ENCODE measurements at places on chromosomes 6 and 20.
A peak's percentile ranks its signal among the peaks of the same experiment; 100 is the strongest.

GRCh38 chr20:62197801-62198200 lies 15.0 kb downstream of the MTG2 start:
- no peak for ATAC-seq

GRCh38 chr20:23233341-23233740 lies 117.2 kb upstream of the NXT1 start:
- no peak for ATAC-seq

DNA sequence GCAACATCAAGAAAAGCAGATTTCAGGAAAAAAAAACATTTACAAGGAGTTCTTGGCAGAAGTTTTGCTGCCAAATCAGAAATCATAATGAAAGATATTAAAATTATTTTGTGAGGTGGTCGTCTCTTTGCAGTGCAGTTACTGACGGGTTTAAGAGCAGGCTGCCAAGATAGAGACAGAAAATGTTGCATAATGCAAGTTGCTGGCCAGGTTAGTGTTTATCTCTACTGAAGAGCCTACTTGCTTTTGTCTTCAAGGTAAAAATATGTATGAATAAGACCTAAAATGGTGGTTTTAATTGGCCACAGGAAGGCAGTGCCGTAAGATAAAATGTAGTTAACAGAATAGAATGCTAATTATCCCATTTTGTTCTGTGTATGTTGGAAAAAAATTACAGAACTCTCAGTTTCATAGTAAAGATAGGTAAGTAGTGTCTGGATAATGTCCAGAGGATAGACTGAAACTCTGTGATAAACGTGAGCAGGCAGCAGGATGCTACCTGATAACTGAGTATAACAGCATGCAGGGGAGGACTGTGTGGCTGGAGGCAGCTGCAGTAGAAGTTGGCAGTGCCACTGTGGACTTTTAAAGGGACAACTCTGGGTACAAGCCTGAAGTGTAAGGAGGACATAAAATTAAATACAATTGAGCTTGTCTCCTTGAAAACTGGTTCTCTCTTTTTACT lies 13.9 kb downstream of the FOXO3 start:
- ATAC-seq, result no peak

DNA sequence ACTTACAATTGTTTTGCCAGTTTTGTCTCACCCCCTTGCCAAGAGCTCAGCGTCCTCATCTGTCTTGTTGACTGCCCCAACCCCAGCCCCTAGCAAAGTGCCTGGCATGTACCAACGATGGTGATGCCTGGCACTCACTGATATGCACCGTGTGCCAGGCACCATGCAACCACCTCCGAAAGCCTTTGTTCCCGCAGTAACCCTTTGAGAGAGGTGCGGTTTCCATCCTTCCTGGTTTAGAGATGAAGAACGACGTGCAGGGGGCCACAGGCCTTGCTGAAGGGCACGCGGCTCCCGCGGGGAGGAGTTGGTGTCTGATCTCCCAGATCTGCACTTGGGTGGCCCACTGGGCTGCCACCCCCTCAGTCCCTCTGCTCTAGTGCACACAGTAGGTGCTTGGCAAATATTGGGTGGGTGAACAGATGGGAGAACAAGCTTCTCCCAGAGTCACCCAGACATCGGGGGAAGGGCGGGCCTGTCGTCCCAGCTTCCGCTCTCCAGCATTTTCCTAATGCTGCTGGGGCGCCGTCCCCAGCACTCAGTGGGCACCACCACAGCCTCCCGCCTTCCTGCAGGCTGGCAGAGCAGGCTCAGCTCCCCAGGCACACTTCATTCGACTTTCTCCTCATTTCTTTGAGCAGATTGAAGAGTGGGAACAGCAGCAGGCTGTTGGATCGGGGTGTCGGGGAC lies 35.3 kb downstream of the DLGAP4 start:
- no peak for ATAC-seq

GRCh38 chr6:66496659-66497058 lies 789.6 kb upstream of the EYS start:
- ATAC-seq, result no peak

DNA sequence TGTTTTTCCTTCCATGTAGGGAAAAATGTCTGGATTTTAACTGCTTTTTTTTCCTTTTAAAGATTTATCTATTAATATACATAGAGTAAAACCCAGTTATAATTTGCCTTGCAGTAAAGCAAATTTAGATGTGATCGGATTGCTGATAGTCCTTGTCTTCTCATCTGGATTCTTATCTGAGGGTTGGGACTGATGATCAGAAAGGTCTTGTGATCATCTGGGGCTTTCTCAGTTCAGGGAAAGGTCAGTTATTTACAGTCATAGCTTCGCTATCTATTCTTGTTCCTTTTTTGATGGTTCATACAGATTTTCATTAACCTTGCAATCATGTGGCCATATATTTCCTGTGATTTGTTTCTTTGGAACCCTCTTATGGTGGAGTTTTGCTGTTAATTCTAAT lies 63.8 kb upstream of the CLDN20 start:
- no peak for ATAC-seq

DNA sequence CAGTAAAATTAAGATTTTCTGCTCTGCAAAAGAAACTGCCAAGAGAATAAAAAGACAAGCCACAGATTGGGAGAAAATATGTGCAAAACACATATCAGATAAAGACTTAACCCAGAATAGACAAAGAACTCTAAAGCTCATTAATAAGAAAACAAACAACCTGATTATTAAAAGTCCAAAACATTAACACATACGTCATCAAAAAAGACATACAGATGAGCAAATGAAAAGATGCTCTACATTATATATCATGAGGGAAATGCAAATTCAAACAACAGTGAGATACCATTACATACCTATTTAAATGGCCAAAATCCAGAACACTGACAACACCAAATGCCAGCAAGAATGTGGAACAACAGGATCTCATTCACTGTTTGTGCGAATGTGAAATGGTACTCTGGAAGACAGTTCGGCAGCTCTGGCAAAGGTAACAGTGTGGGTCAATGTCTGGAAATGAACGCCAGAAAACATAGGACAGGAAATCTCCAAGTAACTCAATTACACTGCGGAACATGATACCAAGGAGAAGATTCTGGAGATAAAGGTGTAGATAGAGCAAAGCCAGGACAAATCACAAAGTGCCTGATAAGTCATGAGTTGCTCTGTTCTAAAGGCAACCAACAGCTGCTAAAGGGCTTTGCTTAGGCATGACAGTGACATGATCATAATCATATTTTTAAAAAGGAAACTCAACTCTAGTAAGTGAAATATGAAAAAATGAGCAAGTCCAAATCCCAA lies 96.8 kb downstream of the PDE10A start:
- ATAC-seq, result no peak

DNA sequence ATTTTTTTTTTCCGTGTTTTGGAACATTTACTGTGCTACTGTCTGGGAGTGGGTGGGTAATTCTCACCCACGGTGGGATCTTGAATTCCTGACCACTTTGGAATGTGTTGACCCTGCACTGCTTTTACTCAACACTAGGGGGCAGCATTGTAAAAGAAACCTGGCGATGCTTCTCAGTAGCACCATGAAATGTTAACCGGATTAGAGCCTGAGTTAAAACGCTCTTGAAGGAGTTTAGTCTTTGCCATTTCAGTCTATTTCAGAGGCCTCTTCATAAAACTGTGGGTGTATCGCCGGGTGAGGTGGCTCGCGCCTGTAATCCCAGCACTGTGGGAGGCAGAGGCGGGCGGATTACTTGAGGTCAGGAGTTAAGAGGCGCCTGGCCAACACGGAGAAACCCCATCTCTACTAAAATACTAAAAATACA lies 114.4 kb upstream of the PRND start:
- peak; percentile 74 for ATAC-seq

- no peak for ATAC-seq
These were observed 3.6 kb upstream of the RBBP8NL start for GRCh38 chr20:62430866-62431447.

GRCh38 chr20:41837669-41838224 lies 219.6 kb upstream of the CHD6 start:
- ATAC-seq, result no peak

DNA sequence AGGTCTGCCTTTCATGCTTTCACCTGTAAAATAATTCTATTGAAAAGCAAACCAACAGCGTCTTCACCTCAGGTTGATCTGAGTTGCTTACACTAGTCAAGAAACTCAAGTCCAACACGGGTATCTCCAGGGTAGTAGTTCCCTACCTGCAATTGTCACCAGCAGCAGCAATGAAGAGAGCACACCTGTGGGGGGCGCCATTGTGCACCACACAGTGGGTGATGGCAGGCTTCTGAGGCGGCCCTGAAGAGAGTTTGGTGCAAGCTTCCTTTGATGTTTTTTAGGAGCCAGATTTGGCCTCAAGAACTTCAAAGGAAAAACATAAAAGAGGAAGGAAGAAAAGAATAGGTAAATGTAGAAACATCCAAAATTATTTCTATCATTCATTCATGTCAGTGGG lies 45.1 kb downstream of the KIAA0319 start:
- no peak for ATAC-seq

GRCh38 chr6:85677234-85677956 lies 34.7 kb upstream of the SYNCRIP start:
- ATAC-seq, result no peak

GRCh38 chr6:83592770-83593394 lies 80.5 kb downstream of the PRSS35 start:
- ATAC-seq, result no peak

GRCh38 chr20:18879262-18879661 lies 65.7 kb downstream of the SCP2D1 start:
- peak; percentile 90 for ATAC-seq

GRCh38 chr20:58699623-58700107 lies 7.1 kb downstream of the NPEPL1 start:
- no peak for ATAC-seq

GRCh38 chr6:118746825-118747174 lies 95.4 kb upstream of the CEP85L start:
- no peak for ATAC-seq

DNA sequence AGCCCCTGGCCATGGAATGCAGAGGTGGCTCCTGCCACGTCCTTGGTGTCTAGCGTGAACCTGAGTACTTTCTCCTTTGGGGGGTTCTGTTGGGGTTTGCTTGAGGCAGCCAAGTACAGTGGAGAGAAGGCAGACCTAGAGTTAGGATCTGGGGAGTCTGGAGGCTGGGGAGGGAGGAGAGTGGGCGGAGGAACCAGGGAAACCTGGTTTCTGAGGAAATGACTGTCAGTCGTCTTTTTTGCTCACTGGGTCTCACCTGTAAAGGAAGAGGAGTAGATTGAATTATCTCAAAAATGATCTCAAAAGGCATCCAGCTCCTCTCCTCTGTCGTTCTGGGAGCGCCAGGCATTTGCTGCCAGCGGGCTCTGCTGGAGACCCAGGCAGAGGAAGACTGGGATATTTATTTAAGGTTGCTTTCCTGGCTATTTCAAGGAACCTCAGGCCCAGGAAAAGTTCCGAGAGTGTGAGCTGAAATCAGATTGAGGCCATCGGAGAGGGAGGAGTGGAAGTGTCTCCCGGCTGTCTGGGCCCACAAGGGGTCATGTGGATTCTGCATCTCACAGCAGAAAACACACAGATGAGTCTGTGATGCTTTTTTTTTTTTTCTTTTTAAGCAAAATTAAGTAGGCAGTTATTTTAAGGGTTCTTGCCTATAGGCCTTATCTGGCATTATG lies 16.1 kb downstream of the EPB41L1 start:
- no peak for ATAC-seq

DNA sequence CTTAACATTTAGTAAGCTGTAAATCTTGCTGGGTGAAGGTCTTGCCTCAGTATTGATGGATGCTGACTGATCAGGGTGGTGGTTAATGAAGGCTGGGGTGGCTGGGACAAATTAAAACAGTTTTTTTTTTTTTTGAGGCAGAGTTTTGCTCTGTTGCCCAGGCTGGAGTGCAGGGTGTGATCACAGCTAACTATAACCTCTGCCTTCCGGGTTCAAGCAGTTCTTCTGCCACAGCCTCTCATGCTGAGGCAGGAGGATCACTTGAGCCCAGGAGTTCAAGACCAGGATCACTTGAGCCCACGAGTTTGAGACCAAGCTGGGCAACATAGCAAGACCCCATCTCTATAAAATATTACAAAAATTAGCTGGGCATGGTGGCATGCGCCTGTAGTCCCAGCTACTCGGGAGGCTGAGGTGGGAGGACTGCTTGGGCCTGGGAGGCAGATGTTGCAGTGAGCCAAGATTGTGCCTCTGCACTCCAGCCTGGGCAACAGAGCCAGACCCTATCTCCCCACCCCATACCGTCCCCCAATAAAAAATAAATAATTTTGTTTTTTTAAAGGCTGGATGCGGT lies 67.2 kb downstream of the NCOA3 start:
- ATAC-seq, result no peak

DNA sequence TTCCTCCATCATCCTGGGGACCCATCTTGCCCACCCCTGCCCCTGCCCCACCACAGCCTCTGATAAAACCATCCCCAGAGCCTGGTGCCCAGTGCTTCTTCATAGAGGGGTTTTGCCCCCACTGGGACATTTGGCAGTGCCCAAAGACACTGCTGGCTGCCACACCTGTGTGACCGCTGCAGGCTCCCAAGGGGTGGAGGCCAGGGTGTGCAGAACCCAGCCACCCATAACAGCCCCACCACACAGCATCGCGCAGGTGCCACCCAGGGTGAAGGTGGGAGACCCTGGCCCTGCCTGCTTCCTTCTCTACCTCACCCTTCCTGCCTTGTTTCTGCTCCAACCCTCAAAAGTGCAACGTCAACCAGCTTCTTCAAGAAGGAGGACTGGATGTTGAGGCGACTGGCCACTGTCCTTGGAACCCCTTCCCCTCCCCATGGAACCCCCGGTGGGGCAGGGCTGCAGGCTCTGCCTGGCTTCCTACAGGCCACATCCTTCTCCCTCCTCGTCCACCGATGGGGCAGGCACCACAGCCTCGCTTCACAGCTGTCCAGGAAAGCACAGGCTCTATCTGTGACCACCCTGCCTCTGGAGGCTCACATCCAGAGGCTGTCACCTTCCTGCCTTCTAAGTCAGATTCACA lies 79.2 kb upstream of the MPC1 start:
- ATAC-seq, result no peak

GRCh38 chr6:163404825-163405265 lies 9.7 kb upstream of the QKI start:
- ATAC-seq, result peak; percentile 48

- ATAC-seq, result no peak
These were observed 73.9 kb downstream of the ALDH5A1 start for GRCh38 chr6:24568683-24569082.

GRCh38 chr6:116255246-116255800 lies 1.4 kb upstream of the TSPYL4 start:
- peak; percentile 26 for ATAC-seq

GRCh38 chr6:31897612-31898382 lies at the start of gene EHMT2:
Gene EHMT2, minus strand, starts transcription at chr6:31897698. Its CDS starts 21 bp downstream, at chr6:31897677.
- peak; percentile 66 for ATAC-seq

GRCh38 chr20:18805881-18806280 lies 7.7 kb upstream of the SCP2D1 start:
- ATAC-seq, result peak; percentile 54

- ATAC-seq, result no peak
These were observed 364.3 kb upstream of the ID4 start for GRCh38 chr6:19472850-19473249.

Data from esophagus mucosa (tissue), 1 donor.